Aorta (tissue), 5 donors: ENCODE measurements at places on chromosomes 2 and 18. TPM values are rescaled to one million over a fixed set of nuclear protein-coding genes. Genes with fewer than 3 reads are reported as not detected.
A peak's percentile ranks its signal among the peaks of the same experiment; 100 is the strongest.

The CCDC141 gene
- 0.13 TPM for polyA plus RNA-seq

The MC2R gene
- polyA plus RNA-seq = not detected

The ALS2 gene
- 10.1 TPM for polyA plus RNA-seq

The FBLN7 gene
- polyA plus RNA-seq = 13.5 TPM

The REG3G gene
- 0.13 TPM for polyA plus RNA-seq

The SCN7A gene
- not detected for polyA plus RNA-seq

The DLX1 gene
- polyA plus RNA-seq = 0.38 TPM

GRCh38 chr2:101064868-101065549 lies 62.9 kb downstream of the RPL31 start:
- no peak for DNase-seq

DNA sequence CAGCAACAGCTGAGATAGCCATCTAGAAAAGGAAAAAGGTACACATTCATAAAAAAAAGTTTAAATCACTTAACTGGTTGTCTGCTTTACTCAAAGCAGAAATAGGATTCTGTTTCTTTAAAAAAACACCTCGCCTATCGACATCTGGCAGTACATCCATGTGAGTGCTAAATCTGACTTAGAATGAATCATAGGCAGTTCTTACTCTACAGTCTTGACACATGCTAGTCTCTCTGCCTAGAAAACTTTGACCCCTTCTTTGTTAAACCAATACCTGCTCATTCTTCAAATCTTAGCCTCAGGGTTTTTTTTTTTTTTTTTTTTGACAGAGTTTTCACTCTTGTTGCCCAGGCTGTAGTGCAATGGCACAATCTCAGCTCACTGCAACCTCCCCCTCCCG lies 37.1 kb upstream of the GPR75 start:
- no peak for DNase-seq

- no peak for DNase-seq
These were observed 26.4 kb downstream of the HDLBP start for GRCh38 chr2:241289053-241289452.

- no peak for DNase-seq
These were observed 47.7 kb upstream of the PLB1 start for GRCh38 chr2:28447943-28448792.

GRCh38 chr2:26792720-26793119 lies 6.9 kb downstream of the CENPA start:
- DNase-seq = no peak

- DNase-seq = no peak
These were observed 40.9 kb upstream of the ATP6V1B1 start for GRCh38 chr2:70894765-70895164.

DNA sequence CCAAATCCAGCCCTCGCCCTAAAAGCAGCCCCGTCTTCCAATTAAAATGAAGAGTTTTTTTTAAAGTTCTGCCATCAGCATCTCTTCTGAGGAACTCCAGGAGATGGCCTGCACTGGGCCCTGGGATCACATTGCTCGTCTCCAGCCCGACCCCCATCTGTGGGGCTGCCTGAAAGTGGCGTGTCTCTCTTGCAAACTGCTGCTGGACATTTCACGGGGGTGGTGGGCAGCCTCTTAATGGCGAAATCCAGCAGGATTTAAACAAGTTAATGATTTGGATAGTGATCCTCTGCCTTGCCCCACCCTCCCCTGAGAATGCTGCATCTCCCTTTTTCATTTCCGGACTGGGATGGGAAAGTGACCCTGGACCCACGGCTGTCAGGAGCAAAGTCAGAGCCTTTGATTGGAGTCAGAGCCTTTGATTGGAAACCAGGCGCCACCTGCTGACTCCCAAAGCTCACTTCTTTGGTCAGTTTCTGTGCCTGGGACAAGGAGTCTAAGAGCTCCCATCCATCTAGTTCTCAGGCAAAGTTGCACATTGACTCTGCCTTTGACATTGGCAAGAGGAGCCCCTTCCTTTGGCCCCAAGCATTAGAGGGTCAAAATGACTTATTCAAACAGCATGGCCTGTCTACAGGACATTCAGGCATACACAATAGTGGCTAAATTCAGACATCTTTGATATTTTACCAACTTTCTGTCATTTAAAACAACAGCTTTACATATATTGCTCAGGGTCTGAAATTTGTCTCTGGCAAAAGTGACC lies 155.2 kb downstream of the SH3BP4 start:
- DNase-seq = no peak

DNA sequence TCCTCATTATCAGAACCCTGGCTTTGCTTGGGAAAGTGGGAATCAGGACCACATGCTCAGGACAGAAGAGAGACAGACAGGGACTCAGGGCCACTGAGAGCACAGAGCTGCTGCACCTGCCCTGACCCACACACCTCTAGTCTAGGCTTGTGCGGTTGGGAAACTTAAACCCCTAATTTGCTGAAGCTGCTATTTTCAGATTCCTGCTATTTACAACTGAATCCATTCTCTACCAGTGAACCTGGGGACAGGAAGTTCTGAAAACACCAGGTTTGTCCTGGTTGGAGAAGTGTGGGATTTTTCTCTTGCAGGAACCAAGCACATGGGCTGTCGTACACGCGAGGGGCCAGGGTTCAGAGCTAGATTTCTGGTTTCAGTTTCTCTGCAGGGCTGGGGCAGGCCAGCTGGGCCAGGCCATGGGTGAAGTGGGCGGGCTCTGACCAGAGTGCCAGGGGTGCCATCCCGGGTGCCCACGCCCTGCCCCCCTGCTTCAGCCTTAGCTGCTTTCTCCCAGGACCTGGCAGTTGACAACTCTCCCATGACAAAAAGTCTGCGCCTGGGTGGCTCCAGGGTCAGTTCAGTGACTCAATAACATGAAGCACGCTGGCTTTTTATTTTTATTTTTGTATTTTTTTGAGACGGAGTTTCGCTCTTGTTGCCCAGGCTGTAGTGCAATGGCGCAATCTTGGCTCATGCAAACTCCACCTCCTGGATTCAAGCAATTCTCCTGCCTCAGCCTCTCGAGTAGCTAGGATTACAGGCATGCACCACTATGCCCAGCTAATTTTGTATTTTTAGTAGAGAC lies 51.3 kb upstream of the SLC1A4 start:
- DNase-seq = peak; percentile 75

GRCh38 chr2:199484927-199485326 lies 27.2 kb upstream of the SATB2 start:
- no peak for DNase-seq

DNA sequence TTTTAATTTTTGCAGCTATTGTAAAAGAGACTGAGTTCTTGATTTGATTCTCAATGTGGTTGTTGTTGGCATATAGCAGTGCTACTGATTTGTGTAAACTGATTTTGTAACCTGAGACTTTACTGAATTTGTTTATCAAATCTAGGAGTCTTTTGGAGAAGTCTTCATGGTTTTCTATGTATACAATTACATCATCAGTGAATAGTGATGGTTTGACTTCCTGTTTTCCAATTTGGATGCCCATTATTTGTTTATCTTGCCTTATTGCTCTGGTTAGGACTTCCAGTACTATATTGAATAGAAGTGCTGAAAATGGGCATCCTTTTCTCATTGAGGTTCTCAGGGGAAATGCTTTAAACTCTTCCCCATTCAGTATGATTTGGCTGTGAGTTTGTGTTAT lies 99.7 kb downstream of the GULP1 start:
- DNase-seq = no peak

DNA sequence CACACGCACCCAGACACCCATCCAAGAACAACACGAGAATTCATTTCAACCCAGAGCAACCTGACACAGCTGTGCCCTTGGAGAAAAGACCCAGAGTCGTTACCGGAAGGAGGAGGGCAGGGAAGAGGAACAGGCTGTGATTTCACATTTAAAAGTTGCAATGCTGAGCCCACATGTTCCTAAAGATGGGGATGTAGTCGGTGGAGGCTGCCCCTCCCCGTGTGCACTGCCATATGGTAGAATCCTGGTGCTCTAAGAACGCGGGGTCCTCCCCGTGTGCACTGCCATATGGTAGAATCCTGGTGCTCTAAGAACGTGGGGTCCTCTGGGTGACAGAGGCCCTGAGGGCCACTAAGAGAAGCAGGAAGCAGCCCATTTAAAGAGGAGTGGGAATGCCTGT lies 10.9 kb downstream of the MTERF4 start:
- DNase-seq = no peak

- DNase-seq = no peak
These were observed 488.2 kb upstream of the SPHKAP start for GRCh38 chr2:228669690-228670089.

- no peak for DNase-seq
These were observed 180.9 kb downstream of the PID1 start for GRCh38 chr2:229090225-229090624.

DNA sequence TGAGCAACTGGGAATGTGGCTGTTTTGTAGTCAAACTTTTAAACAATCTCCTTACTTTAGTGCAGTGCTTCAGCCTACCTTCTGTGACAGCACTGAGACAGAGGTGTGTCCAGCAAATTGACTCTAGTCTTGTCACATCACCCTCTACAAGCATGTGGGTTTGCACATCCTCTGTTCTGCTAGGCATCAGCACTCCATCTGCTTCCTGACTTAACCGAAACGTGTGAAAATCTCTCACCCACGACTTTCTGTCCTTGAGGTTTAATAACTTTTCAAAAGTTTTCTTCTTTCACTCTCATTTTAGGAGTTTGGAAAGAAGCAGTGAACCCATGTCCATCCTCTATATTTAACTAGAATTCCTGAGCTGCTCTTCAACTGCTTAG lies 42.6 kb downstream of the TTR start:
- no peak for DNase-seq

- DNase-seq = no peak
These were observed 1610.4 kb upstream of the ZEB2 start for GRCh38 chr2:146130290-146130689.

GRCh38 chr2:76870581-76870980 lies 651.6 kb downstream of the LRRTM4 start:
- DNase-seq = no peak

- no peak for DNase-seq
These were observed at the start of gene INHBB for GRCh38 chr2:120346026-120346666. INHBB (plus strand) TSS chr2:120346136; CDS start chr2:120346189, 53 bp downstream.

DNA sequence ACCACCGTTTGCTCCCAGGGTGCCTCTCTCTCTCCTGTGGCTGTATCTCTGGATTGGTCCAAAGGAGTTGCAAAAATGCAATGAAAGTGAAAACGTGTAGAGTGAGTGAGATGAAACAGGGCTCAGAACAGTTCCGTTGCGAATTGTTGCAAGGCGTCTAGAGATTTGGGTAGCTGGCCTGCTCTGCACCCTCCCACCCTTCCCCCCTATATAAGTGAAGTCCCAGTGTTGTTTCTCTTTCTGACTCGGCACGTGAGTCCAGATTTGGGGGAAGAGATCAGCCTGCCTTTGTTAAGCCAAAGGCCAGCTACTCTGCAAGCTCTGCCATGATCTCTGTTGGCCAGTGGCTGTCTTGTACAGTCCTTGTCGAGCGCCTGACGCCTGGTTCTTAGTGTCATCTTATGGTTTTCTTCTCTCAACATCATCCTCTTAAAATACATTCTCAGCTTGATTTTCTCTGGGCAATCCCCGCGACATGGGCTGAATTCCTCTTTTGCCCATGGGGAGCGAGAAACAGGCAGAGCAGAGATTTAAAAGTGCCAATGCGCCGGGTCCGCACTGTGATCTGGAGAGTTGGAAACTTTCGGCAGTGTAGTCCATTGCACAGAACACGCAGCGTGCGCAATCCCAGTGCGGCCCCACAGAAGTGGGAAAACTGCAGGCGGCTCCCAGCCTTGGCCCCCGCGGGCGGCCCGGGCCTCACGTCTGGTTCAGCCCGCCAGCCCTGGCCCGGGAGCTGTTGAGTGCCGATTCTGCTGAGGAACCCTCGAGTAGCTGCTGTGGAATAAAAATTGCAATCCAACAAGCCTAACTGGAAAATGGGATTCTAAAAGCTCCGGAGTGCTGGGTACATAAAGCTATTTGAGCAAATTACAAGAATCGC lies 9.3 kb downstream of the MEIS1 start:
- DNase-seq = peak; percentile 78

DNA sequence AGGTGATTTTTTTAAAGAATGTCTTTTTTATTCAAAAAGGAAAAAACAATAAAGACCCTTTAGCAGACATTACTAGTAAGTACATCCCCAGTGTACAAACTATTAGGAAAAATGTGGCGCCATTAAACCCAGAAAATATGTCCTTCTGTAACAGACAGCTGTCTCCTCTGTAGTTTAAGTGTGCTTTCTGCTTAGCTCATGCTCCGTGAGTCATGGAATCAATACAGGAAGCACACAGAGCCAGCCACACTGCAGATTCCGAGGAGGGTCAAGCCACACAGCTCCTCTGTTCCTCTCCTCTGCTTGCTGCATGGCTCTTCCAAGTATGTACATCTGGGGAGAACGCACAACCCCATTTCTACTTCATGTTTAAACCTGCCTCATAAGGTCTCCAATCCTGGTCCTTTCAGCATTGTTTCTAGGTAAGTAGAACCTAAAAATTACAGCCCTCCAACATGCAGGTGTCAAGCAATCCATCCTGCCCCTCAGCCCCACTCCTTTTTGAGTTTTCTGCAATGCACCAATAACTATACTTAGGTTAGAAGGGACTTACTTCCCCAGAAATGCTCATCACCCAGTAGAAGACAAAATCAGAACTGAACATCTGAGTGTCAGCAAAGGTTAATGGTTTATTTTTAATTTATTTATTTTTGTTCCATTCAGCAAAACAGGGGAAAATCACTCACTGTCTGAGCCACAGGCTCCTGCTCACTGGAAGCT lies 37.5 kb downstream of the ACVR1 start:
- no peak for DNase-seq
